Hematopoietic multipotent progenitor cell (in vitro differentiated cells): ENCODE measurements at places on chromosomes 4 and X.
A peak's percentile ranks its signal among the peaks of the same experiment; 100 is the strongest.

DNA sequence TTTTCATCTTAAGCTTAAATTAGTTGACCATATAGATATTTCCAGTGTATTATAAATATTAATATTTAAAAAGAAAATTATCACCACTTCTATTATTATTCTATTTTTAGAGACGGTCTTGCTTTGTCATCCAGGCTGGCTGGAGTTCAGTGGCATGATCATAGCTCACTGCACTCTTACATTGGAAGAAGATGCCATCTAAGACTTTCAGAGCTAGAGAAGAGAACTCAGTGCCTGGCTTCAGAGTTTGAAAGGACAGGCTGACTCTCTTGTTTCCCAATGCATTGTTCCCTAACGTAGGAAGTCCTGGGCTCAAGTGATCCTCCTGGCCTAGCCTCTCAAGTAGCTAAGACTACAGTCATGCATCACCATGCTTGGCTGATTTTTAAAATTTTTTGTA lies 75.9 kb downstream of the FIP1L1 start:
- no peak for DNase-seq

DNA sequence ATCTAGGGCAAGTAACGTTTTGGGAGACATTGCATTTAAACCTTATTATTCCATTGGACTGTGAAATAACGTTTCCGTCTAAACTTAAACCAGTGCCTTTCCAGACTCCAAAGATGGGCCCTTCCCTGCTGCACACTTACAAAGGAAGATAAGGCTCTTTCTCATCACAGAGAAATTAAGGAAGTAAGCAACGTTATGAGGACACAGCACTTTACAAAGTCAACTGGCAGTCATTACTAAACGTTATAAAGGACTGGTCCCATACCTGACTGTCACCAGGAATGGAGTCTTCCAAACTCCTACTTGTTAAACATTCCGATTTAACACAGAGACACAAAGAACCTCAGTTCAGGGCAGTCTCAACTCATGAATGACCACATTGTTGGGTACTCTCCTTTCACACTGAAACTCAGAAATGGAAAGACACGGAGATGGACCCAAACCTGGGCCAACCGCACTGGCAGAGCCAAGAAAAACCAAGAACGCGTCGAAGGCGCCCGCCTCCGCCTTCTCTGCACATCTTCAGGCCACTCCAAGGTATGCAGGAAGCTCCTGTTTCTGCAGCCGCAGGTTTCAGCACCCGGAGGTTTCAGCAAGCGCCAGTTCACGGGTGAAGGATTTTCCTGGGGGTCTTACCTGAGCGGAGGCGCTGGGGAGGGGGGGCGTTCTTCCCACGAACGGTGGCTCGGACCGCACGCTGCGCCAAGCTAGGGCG lies 670 bp downstream of the PAPSS1 start:
- peak; percentile 33 for DNase-seq

- DNase-seq = no peak
Observed at GRCh38 chr4:101556842-101557241, 209.5 kb upstream of the PPP3CA start.

GRCh38 chrX:72141372-72142004 lies 9.8 kb upstream of the RTL5 start:
- DNase-seq = no peak
